ENCODE measurements at places on chromosomes 6 and 20.

DNA sequence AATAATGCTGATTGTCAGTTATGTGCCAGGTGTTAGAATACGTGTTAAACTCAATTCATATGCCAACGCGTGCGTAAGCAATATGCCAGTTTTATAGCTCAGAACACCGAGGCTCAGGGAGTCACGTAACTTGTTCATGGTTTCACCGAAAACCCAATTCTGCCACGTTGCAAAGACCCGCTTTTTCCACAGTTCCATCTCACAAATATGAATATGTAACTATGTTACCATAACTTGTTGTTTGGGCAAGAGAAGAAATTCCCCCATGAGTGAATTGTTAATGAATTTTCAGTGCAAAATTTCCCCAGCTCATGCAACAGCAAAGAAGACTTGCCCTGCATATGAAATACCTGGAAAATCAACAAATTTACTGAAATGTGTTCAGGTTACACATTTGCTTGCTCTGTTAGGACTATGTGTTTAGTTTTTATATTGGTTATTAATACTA lies 30.1 kb downstream of the SF3B5 start:
- no peak for DNase-seq

- DNase-seq = no peak
Measured at GRCh38 chr20:24469116-24469893, at the start of gene SYNDIG1. TSS of gene SYNDIG1 (plus strand) at chr20:24469629. CDS start at chr20:24543098, 73,469 bp downstream.

DNA sequence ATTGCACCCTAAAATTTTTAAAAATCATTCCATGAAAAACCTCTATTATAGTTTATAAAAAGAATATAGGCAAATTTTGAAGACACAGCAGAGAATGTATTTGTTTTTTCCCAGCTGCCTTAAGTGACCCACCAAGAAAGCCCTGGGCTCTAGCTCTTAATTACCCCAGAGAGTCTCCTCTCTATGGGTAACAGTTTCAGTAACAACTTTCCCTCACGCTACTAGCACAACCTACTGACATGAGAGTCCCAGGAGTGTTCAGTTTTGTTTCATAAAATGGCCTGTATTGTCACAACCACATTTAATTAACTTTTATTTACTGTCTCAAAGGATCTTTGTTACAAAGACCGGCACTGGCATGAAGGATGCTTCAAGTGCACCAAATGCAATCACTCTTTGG lies 41.5 kb downstream of the FHL5 start:
- peak; percentile 88 for DNase-seq

DNA sequence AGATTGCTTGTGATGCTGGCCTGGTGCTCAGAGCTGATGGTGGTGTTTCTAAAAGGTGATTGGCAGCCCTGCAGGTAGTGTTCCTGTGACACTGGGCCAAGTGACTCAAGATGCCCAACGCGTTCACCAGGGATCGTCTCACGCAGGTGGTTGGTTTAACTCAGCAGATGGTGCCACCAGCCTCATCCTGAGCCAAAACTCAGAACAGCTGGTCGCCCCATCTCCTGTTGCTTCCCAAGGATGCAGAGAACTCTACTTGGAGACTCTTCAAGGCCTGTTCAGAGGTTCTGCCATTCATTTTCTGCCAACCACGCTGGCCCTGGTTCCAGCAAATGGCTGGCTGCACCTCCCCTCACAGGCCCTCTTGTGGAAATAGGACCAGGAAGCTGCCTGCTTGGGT lies 394.4 kb downstream of the CDH26 start:
- no peak for DNase-seq

DNA sequence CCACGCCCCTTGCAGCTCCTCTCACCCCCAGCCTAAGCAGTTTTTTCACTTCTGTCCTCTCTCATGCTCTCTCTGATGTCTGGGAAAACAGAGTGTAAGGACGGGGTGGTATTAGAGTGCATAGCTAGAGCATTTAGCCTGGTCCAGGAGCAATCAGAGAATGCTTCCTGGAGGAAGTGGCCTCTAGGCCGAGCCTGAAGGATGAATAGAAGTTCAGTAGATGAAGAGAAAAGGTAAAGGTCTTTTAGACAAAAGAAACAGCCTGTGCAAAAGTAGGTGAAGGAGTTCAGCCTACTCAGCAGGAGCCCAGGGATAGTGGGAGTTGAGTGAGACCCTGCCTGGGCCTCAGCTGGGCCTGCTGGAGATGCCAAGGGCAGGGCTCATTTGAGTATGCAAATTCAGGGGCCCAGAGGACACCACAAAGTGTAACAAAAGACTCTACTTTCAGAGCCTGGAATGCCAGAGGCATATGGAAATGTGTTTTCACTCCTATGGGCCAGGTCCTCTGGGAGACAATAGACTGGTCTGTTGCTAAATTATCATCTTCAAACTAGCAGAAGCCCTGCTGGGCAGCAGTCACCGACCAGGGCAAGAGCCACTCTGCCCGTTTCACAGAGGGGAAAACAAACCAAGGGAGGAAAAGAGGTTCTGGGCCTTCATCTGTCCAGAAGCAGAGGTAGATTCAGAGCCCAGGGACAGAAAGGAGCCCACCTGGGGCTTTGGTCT lies 19.7 kb upstream of the TM9SF4 start:
- DNase-seq = no peak

GRCh38 chr6:10633216-10633615 lies 61.2 kb downstream of the C6orf52 start:
- DNase-seq = no peak

GRCh38 chr6:39907871-39908575 lies 26.2 kb downstream of the MOCS1 start:
- no peak for DNase-seq

Data from NCI-H1436 treated with DMSO at 0.1 percent for 48 hours (cell line).